Gastrocnemius medialis (tissue), 4 donors: ENCODE measurements at places on chromosomes 1 and 21. TPM values are rescaled to one million over a fixed set of nuclear protein-coding genes. Genes with fewer than 3 reads are reported as not detected.
A peak's percentile ranks its signal among the peaks of the same experiment; 100 is the strongest.

DNA sequence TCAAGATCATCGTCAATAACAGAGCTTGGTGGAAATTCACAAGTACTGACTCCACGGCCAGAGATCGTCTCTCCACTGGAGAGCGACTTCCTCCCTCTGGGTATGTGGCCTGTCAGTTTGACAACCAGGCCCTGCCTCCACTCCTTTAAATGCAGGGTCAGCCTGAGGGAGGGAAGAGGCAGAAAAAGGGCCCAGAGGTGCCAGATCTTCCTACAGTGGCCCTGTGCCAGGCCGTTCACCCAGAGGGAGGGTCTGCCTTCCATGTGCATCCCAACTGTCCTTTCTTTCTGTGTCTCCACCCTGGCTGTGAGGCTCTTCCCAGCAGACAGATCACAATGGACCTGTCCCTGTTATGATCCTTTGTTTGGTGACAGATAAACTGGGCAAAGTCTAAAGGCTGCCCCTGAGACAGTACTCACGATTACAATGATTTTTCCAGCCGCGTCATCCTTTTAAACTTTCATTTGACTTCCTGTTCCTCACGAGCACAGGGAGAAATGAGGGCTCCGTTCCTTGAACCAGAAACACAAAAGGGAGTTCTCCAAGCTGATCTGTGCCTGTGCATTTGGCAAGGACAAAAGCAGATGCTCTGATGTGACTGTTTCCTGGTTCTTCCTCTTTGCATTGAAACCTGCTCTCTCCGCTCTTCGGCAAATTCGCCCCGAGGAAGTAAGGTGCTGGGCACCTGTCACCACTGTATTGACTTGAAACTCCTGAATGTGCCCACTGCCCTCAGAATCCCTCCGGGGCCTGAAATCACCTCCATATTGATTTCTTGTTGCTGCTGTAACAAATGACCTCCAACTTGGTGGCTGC is 126.7 kb downstream of the PGBD5 start:
- H3K36me3 ChIP-seq: no peaks in the 10 kb centered on the region
- H3K4me3 ChIP-seq: no peak overlapping the region

DNA sequence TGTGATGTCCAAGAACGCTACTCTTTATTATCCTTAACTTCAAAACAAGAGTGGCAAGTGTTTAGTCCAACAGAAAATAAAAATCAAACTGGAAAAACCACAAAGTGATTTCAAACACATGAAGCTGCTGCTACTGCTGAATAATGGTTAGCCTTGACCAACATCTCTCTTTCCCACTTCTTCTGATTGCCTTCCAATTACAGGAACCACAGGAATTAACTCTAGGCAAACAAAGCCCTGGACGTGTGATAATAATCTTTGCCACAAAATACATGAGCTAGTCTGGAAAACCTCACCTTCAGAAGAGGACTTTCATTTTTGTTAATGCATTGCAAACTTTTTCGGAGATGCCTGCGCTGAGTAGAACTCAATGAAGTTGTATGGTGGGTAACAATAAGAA is 48.6 kb upstream of the COL11A1 start:
- H3K36me3 ChIP-seq: no peaks in the 10 kb centered on the region
- H3K4me3 ChIP-seq: no peak overlapping the region
- DNase-seq: no peak
- no peak overlapping the region for H3K27ac ChIP-seq

DNA sequence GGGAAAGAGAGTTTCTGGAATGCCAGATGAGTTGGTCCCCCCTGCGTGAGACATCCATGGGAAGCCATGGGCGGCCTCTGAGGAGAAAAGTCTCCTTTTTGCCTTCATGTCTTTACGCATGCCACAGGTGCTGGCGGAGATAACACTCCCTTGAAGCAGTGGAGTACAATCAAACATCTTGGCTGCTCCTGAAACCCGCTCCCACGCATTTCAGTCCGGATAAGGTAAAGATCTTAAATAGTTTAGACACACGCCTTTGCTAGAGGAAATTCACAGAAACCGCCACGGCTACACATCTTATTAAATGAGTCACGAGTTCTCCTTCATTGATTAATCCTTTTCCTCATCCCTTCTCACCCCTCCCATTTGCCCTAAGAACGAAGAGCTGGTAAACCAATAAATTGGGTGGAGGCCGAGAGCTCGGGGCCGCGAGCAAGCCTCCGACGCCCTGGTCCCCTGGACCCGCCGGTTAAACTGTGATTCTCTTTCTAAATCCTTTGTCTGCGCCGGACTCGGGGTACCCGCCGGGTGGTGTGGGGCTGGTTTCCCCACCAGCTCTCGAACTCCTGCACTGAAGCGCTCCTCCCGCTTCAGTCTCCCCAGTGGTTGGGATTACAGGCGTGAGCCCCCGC is 6.6 kb upstream of the ZNF669 start:
- H3K27me3 ChIP-seq: no peaks in the 10 kb centered on the region
- peaks cover 6% of the 10 kb centered on the region for H3K4me1 ChIP-seq
- peak overlapping the region; percentile 63 for H3K4me3 ChIP-seq
- no peak for DNase-seq

GRCh38 chr1:202397256-202397655 is 48.8 kb downstream of the PPP1R12B start:
- H3K27ac ChIP-seq: peak overlapping the region; percentile 77
- H3K4me3 ChIP-seq: no peak overlapping the region
- H3K27me3 ChIP-seq: no peaks in the 10 kb centered on the region

The CR1L gene
- total RNA-seq: not detected
